Kasumi-1 (cell line): ENCODE measurements at places on chromosomes 12 and 14.

GRCh38 chr14:91358654-91359220, 58.9 kb downstream of the CCDC88C start:
- DNase-seq, result no peak

GRCh38 chr12:47602949-47603558, 102.8 kb downstream of the RPAP3 start:
- DNase-seq, result no peak

- DNase-seq, result no peak
Measured at GRCh38 chr14:106530423-106531107, 1004.2 kb downstream of the TMEM121 start.

GRCh38 chr12:85552461-85552860, 272.4 kb downstream of the ALX1 start:
- no peak for DNase-seq

- no peak for DNase-seq
Measured at GRCh38 chr12:57006809-57007475, 596 bp upstream of the ZBTB39 start.
